ENCODE measurements at places on chromosomes 12 and 14.

- no peak for DNase-seq
These were observed 1.2 kb upstream of the OAS1 start for GRCh38 chr12:112905451-112906089.

GRCh38 chr12:57025196-57025595, 8.9 kb upstream of the TAC3 start:
- DNase-seq = no peak

DNA sequence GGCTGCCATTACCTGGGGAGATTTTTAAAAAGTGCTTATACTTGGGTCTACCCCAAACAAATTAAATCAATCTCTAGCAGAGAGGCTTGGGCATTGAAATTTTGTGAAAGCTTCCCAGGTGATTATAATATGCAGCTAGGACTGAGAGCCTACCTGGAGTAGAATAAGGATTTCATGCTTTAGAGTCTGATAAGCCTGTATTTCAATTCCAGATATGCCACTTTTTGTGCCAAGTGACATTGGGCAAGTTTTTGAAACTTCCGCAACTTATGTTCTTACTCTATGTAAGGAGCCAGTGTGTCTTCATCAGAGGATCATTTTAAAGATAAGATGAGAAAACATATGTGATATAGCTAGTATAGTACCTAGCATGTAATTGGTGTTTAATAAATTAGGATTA, 159.8 kb upstream of the LRIG3 start:
- no peak for DNase-seq

GRCh38 chr14:69845787-69846186, 33.4 kb upstream of the SMOC1 start:
- no peak for DNase-seq

- no peak for DNase-seq
These were observed 330.5 kb downstream of the PAWR start for GRCh38 chr12:79360286-79360685.

DNA sequence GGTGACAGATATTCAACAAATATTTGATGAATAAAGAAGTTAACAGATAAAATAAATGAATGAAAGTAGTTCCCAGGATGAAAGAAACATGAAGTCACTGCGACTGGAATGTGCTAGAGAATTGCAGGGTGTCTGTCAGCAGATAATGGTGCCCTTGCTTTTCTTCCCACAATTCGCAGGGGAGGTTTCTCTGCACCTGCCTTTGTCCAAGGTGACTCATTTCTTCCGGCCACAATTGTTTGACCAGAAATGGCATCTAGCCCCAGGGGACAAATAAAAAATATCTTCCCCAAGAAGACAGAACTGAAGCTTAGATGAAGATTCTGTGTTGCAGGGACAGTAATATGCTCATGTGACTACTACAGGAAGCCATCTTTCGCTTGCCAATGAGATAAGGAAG, 316.1 kb upstream of the TBX3 start:
- DNase-seq = no peak

DNA sequence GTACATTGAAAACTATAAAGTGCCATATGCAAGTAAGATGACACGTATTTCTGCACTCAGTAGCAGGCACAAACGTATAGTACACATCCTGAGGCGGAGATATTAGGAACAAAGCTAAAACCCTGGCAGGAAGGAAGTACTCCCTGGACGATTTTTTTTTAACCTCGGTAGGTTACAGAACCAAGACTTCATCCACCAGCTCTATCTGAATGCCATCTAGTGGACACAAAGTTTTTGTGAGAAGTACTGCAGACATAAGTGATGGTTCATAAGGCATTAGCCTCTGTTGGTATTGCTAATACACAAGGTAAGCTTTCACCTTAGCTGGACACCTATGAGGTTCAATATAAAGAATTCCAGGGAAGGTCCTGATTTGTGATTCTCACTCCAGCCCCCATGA, 83.0 kb upstream of the CCDC196 start:
- DNase-seq = no peak

Data from iPS DF 6.9 (cell line).